ENCODE measurements at places on chromosomes 2 and 18. TPM values are rescaled to one million over a fixed set of nuclear protein-coding genes. Genes with fewer than 3 reads are reported as not detected.
A peak's percentile ranks its signal among the peaks of the same experiment; 100 is the strongest.

GRCh38 chr18:28189400-28190239 is 12.7 kb upstream of the CDH2 start:
- H3K36me3 ChIP-seq: no peaks in the 10 kb centered on the region
- no peak overlapping the region for H3K4me3 ChIP-seq
- H3K4me1 ChIP-seq: no peaks in the 10 kb centered on the region
- H3K27ac ChIP-seq: no peak overlapping the region

DNA sequence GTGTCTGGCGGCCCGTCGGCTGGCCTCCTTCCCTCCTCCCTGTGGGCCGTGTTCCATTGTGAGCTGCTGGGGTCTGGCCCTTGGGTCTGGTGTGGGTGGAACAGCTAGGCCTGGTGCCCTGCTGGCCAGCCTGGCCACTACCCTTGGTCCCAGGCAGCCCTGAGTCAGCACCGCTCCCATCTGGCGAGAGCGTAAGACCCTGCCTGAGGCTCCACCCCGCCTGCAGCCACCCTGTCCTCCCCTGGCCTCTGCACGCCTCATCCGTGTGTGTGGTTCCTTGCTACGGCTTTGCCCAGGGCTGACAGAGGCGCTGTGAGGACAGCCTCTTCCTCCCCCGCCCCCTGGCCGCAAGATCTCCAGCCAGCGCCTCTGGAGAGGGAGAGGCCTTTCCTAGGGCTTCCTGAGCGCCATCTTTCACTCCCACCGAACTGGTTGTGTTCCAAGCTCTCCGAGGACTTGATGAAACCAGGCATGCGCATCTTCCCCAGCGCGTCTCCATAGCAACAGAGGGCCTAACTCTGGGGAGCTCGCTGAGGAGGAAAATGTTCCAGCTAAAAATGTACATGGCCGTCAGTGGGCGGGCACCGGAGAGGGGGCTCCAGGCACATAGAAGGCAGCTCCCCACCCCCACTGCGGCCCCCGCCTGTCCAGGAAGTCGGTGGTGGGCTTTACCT is 83.0 kb downstream of the STPG4 start:
- peaks cover 55% of the 10 kb centered on the region for H3K4me1 ChIP-seq
- no peaks in the 10 kb centered on the region for H3K27me3 ChIP-seq
- H3K36me3 ChIP-seq: no peaks in the 10 kb centered on the region
- no peak for DNase-seq

- peaks cover 72% of the 10 kb centered on the region for H3K4me1 ChIP-seq
- H3K27ac ChIP-seq: peak overlapping the region; percentile 56
- H3K36me3 ChIP-seq: no peaks in the 10 kb centered on the region
- no peak overlapping the region for H3K4me3 ChIP-seq
- H3K27me3 ChIP-seq: no peaks in the 10 kb centered on the region
Measured at GRCh38 chr2:85255813-85256594, 71.8 kb downstream of the TGOLN2 start.

- H3K36me3 ChIP-seq: peaks cover 16% of the 10 kb centered on the region
- peaks cover 17% of the 10 kb centered on the region for H3K4me1 ChIP-seq
- no peaks in the 10 kb centered on the region for H3K27me3 ChIP-seq
- H3K27ac ChIP-seq: no peak overlapping the region
Measured at GRCh38 chr2:3483227-3483985, 35.9 kb downstream of the ADI1 start.

DNA sequence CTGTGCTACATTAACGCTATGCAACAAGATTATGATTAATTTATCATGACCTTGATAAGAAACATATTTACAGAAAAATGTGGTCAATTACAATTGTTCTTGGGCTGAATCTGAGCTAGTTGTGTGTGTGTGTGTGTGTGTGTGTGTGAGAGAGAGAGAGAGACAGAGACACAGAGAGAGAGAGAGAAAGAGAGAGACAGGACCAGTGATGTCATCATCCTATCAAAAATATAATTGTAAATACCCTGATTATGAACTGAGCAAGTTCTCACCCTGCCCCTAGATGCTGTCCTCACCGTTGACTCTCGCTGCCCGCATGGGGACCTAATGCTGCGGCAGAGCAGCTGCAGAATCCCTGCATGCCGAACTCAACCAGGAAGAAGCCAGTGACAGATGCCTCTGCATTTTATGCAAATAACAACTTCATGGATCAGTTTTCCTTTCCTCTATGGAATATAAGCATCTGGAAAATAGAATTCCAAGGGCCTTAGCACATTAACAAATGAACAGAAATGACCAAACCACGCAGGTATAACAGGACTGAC is 512.5 kb downstream of the PLCL1 start:
- no peak for DNase-seq
- H3K36me3 ChIP-seq: no peaks in the 10 kb centered on the region
- no peaks in the 10 kb centered on the region for H3K27me3 ChIP-seq
- H3K4me1 ChIP-seq: peaks cover 3% of the 10 kb centered on the region

- no peaks in the 10 kb centered on the region for H3K27me3 ChIP-seq
- H3K27ac ChIP-seq: no peak overlapping the region
- no peak for DNase-seq
Measured at GRCh38 chr2:178860551-178860950, 53.3 kb upstream of the TTN start.

GRCh38 chr2:70068119-70068518 is 19.2 kb upstream of the PCBP1 start:
- H3K27ac ChIP-seq: peak overlapping the region; percentile 82
- peaks cover 41% of the 10 kb centered on the region for H3K4me1 ChIP-seq
- H3K4me3 ChIP-seq: no peak overlapping the region

DNA sequence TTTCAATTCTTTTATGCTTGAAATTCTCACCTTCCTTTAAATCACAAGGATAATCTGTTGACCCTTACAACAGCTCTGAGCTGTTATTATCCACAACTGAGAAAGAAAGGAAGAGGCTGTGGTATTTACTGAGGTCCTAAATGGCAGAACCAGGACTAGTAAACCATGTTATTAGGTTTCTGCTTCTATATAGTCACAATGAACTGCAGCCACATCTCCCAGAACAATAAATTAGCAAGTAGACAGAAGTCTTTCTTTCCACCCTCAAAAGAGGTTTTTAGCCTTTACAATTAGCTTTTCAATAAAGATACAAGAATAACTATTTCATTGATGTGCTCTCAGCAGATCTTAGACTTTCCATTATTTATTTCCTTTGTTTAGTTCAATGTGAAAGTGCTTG is 374.2 kb downstream of the NRXN1 start:
- no peaks in the 10 kb centered on the region for H3K36me3 ChIP-seq
- H3K27me3 ChIP-seq: no peaks in the 10 kb centered on the region
- no peak for DNase-seq
- H3K27ac ChIP-seq: no peak overlapping the region

GRCh38 chr18:79698668-79699335 is 19.2 kb downstream of the CTDP1 start:
- no peak overlapping the region for H3K4me3 ChIP-seq
- DNase-seq: no peak
- peaks cover 15% of the 10 kb centered on the region for H3K36me3 ChIP-seq
- no peaks in the 10 kb centered on the region for H3K27me3 ChIP-seq
- H3K27ac ChIP-seq: no peak overlapping the region
- no peaks in the 10 kb centered on the region for H3K4me1 ChIP-seq

- no peak overlapping the region for H3K27ac ChIP-seq
- peaks cover 50% of the 10 kb centered on the region for H3K4me1 ChIP-seq
- no peaks in the 10 kb centered on the region for H3K27me3 ChIP-seq
- DNase-seq: no peak
- H3K4me3 ChIP-seq: no peak overlapping the region
- no peaks in the 10 kb centered on the region for H3K36me3 ChIP-seq
Measured at GRCh38 chr18:62329691-62330454, 4.8 kb downstream of the TNFRSF11A start.

GRCh38 chr2:18932853-18933252 is 343.5 kb upstream of the NT5C1B start:
- H3K36me3 ChIP-seq: no peaks in the 10 kb centered on the region
- no peak overlapping the region for H3K4me3 ChIP-seq
- H3K27ac ChIP-seq: no peak overlapping the region
- no peak for DNase-seq
- H3K27me3 ChIP-seq: no peaks in the 10 kb centered on the region

DNA sequence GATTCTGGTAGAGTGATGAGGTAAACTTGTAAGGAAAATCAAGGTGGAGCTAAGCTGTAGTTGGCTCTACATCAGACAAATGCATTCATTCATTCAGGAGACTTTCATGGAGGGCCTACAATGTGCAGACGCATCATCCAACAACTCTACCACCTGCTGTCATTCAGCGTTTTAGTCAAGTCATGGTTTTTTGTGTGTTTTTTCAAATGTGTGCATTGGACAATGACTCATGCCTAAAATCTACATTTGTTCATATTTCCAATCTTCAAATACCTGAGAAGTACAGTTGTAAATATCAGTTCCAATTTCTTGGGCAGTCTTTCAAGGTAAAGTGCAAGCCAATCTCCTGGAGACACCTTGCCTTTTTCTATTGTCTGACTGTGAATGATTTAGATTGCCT is 108.0 kb upstream of the LGALSL start:
- H3K4me1 ChIP-seq: no peaks in the 10 kb centered on the region
- no peaks in the 10 kb centered on the region for H3K27me3 ChIP-seq
- no peak for DNase-seq
- H3K27ac ChIP-seq: no peak overlapping the region
- H3K36me3 ChIP-seq: no peaks in the 10 kb centered on the region

DNA sequence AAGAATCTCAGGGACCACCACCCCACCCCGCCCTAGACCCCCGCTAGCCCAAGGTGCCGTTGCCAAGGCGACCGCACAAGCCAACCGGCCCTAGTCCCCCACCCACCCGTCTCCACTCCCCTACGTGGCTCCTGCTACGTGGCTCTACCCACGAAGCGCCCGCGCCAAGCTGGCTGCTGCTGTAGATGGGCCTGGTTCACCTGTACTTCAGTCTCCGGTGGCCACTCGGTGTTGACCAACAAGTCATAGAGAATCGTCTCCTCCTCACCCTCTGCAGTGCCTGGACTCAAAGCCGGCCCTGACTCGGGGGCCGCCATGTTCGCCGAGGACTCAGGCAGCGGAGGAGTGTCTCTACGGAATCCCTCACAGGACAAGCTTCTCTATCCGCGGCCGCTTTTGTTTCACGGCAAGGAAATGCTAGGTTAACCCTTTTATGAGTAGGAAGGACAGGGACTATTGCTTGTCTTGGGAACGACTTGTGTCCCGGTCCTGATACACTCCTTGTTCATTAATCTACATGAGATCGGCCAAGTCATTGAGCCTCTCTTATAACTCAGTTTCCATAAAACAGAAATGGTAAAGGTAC is at the start of gene NBAS:
Gene NBAS, minus strand, starts transcription at position 347 of the 586 bp plus-strand sequence. Its CDS starts 30 bp downstream, at position 317.
- peaks cover 35% of the 10 kb centered on the region for H3K4me1 ChIP-seq
- no peaks in the 10 kb centered on the region for H3K27me3 ChIP-seq
- peak within 1 kb of the TSS; percentile 87 for H3K27ac ChIP-seq
- peak within 1 kb of the TSS; percentile 98 for H3K4me3 ChIP-seq
- H3K36me3 ChIP-seq: no peaks in the 10 kb centered on the region
- peak; percentile 34 for DNase-seq

DNA sequence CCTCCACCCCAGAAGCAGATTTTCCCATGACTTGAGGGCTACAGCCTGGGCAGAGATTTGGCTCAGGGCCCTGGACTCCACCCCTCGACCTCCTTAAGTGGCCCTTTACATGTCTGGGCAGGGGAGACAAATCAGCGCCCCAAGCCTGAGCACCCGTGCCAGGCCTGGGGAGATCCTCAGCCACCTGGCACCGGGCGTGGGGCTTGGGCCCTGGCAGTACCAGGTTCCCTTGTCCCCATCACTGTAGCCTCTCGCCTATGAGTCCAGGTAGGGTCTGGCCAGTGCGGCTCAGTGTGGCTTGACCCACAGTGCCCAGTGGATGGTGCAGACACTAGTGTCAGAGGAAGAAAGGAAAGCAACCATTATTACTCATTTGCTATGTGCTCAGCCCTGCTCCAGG is 22.0 kb upstream of the DNMT3A start:
- H3K27me3 ChIP-seq: no peaks in the 10 kb centered on the region
- H3K27ac ChIP-seq: no peak overlapping the region
- no peak for DNase-seq
- no peak overlapping the region for H3K4me3 ChIP-seq

Gene TEX261
- total RNA-seq: 33.3 TPM

All from esophagus squamous epithelium (tissue), 5 donors.